Inflammatory macrophage treated with lipopolysaccharide for 4 hours (primary cell): ENCODE measurements at places on chromosomes 2 and 18.

DNA sequence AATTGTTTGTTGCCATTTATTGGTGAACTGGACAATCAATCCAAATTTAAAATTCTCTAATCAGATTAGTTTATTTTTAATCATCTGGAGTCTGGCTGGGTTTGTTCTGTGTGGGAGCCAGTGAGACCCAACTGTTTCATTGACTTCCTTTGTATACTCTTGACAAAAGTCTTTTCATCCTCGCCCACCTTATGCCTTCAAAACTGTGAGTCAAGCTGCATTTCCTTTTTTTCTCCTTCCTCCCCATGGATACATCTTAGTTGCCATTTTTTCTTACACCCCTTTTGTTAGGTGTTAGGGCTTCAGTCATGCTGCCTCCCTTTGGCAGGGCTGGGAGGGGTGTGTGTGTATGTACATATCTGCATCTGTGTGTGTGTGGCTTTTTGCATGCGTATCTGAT lies 117.6 kb downstream of the PRKCE start:
- peak; percentile 57 for DNase-seq

- DNase-seq: no peak
Measured at GRCh38 chr2:68987021-68987503, 12.6 kb downstream of the GKN1 start.

- no peak for DNase-seq
Measured at GRCh38 chr2:26668856-26669750, 23.4 kb upstream of the KCNK3 start.

DNA sequence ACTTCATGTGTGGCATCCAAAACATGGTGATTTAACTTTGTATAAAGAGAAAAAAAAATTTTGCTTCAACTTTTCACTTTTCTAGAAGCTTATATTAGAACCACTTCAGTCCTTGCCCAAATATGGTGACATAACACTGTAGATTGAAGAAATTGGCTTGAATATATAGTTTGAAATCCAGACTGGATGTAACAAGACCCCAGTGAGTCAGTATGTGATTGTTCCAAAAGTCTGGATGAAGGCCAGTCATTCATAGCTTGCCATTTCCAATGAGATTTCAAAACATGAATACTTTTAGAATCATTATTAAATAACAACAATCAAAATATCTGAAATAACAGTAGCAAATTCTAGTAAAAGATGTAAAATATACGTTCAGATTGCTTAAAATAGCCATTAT lies 104.8 kb upstream of the FN1 start:
- DNase-seq: no peak

DNA sequence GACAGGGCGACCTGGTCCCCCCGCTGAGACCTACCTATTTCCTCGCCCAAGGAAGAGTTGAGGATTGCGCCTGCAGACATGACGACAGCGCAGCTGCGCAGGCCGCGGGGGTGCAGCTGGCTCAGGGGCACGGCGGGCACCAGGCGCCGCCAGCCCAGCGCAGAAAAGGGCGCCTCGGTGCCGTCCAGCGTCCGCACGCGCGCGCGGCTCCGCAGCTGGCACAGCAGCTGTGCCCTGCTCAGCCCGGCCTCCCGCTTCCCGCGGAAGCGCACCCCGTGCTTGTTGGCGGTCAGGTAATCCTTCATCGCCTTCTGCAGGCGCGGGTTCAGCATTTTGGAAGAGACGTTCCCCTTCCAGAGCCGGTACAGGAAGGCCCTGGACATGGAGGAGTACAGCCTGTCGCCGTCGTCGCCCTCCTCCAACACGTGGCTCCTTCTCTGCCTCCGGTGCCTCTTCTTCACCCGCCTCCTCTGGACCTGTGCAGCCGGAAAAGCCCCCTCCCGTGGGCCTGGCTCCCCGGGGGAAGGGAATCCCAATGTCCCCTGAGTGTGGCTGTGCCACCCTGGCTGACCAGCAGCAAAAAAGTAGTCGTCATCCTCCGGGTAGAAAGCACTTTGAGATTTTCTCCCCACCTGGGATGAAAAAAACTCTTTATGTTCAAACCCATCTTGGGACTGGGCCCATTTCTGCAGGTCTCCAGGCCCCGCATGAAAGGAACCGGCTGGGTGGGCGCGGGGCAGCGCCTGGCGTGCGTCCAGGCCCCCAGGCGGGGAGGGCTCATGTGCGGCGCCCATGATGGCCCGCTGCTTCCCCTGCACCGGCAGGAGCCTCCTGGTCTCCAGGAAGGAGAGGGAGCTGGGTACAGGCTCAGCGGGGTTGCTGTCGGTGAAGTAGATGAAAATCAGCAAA lies 42.7 kb downstream of the ST6GAL2 start:
- no peak for DNase-seq

- no peak for DNase-seq
Measured at GRCh38 chr2:120831891-120832290, 96.2 kb downstream of the GLI2 start.

- peak; percentile 74 for DNase-seq
Measured at GRCh38 chr18:77095391-77096371, 36.9 kb downstream of the MBP start.

DNA sequence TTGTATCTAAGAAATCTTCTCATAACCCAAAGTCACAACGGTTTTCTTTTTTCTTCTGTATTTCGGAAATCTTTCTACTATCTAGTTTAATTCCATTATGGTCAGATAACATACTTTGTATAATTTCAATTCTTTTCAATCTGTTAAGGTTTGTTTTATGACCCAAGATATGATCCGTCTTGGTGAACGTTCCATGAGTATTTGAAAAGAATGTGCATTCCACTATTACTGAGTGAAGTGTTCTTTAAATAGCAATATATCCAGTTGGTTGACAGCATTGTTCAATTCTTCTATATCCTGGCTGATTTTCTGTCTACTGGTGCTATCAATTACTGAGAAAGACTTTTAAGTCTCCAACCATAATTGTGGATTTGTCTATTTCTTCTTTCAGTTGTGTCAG lies 414.5 kb downstream of the TNS1 start:
- DNase-seq: no peak

DNA sequence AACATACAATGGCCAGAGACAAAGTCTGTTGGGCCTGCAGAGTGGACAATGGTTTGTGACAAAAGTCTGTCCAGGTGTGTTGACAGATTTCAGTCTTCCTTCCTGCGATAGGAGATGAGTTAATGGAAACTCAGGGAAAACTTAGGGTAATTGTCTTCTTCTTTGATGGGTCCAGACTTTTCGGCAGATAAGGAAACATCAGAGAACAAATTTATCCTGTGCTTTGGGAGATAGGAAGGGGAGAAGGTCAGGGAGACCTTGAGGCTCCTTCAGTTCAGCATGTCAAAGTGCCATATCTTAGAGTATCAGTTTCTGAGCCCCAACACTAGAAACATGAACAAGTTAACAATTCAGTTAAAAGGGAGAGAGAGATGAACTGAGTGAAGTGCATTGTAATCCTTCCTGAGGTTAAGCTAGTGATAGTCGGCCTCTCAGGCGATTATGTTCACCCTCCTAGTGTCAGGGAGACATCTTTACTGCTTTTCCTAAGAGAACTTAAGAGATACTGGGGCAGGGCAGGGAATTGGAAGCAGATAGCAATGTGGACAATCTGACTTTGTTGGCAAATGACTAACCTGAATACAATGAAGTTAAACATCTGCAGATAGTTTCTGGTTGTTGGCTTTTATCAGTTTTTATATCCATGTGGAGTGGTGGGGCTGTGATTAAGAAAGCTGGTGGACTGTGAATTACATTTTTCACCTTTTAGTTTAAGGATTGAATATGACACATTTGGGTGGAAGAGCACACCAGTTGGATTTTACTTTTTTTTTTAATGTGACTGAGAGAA lies 248.8 kb upstream of the FN1 start:
- no peak for DNase-seq

- peak; percentile 91 for DNase-seq
Measured at GRCh38 chr18:9711361-9712129, 3.4 kb downstream of the RAB31 start.

- no peak for DNase-seq
Measured at GRCh38 chr2:205017381-205017780, 472.1 kb downstream of the PARD3B start.

DNA sequence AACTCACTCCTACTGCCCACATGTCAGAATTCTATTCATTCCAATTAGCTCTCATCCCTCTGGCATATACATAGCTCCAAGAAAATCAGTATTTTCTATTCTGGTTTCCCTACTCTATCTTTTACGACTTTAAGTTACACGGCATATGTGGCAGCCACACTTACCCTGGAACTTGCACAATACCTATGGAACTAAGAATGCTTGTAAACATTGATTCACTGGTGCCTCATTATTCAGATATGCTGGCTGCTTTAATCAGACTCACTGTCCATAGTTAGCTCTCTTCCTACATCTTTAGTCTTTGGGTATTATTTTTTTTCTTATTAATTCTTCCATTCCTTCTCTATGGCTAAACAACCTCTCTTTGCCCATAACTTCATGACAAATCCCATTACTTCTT lies 1519.9 kb upstream of the ACVR2A start:
- no peak for DNase-seq

- no peak for DNase-seq
Measured at GRCh38 chr2:150045601-150046000, 441.9 kb downstream of the RND3 start.
